ENCODE measurements at places on chromosomes 6 and 20.

DNA sequence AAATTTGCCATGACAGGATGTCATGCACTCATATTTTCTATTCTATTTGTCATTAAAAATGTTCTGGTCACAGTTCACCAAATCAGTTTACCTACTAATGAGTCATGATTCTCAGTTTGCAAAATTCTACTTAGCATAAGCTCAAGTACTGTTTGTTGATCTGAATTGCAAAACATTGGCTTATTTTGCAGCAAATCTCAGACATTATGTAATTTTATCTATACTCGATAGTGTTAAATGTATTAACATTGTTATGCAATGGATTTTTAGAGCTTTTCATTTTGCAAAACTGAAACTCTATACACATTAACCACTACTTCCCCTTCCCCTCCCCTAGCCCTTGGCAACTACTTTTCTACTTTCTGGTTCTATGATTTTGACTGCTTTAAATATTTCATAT, 213.8 kb upstream of the ZFP64 start:
- DNase-seq, result no peak

DNA sequence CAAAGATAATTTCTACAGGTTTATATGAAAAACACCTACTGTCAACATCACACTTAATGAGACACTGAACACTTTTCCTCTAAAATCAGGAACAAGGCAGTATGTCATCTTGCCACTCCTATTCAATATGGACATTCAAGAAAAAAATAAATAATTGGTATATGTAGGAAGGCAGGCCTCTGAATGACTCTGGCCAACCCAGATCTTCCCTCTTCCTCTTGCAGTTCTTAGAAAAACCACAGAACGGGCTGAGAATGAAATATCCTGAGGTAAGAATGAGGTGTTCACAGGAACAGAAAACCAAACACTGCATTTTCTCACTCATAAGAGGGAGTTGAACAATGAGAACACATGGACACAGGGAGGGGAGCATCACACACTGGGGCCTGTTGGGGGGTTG, 1207.2 kb upstream of the CITED2 start:
- no peak for DNase-seq

GRCh38 chr20:45095805-45096238, 5.1 kb downstream of the KCNS1 start:
- DNase-seq, result no peak

GRCh38 chr6:165658395-165659058, 4.5 kb downstream of the PDE10A start:
- DNase-seq, result no peak

DNA sequence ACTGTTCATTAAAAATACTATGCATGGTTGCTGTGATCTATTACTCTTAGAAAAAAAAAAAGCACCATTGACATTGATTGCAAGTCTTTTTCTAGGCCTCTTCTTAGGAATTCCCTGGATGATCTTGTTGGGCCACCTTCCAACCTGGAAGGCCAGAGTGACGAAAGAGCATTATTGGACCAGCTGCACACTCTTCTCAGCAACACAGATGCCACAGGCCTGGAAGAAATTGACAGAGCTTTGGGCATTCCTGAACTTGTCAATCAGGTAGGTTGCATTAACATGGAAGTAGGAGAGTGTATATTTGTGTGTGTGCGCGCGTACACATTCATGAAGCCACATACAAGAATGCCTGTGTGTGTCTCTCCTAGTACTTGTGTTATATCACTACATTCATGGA, 140.4 kb downstream of the NCOA3 start:
- DNase-seq, result no peak

- DNase-seq, result no peak
Measured at GRCh38 chr20:37233548-37234253, 27.9 kb downstream of the GHRH start.

- DNase-seq, result no peak
Measured at GRCh38 chr6:24927985-24928745, 7.6 kb downstream of the RIPOR2 start.

DNA sequence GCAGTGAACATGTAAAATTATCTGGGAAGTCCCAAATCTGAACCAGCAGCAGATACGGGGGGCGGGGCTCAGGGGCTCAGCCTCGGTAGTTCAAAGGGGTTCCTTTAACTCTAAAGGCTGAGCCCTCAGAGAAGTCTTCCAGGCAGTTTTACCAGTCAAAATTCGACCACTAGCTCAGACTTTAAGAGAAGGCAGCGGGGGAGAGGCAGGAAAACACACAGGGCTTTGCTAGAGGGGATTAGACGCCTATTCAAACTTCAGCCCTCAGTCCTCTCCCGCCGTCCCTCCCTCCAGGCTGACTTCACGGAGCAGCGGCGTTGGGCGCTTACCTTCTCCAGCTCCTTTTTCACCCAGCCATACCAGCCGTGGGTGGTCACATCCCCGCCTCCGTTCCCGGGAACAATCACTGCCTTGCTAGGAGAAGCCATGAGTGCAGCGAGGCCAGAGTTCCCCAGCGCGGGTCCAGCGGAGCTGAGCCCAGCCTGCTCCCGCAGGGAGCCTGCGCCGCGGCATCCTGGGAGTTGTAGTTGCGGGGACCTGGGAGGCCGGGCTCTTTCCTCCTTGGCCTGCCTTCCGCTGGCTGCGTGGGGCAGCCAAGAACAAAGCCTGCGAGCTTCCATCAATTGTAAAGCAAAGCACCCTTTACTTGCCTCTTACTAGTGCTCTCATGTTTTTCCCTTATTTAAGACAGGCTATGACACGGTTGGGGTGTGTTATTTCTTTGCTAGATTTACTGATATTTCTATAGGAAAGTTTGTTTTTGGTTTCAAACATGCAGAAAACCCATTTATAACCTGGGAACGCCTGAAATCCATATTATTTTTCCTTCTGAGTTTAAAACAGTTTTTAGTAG, at the start of gene RBBP9:
RBBP9 (minus strand) TSS at position 486 of the 853 bp plus-strand sequence; CDS start at position 428, 58 bp downstream.
- peak; percentile 70 for DNase-seq

DNA sequence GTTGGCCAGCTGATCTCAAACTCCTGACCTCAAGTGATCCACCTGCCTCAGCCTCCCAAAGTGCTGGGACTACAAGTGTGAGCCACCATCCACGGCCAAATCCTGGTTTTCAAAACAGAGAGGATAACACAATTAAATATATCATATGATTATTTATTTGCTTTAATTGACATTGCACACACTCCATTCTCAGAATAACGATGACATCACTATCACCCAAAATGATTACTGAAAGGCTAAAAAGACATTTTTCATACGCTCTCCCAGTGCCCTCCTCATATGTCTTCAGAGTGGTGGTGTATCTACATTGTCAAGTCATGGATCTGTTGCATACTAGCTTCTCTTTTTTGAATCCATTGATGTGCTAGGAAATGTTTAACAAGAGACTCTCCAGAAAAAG, 18.5 kb upstream of the CEP43 start:
- DNase-seq, result no peak

DNA sequence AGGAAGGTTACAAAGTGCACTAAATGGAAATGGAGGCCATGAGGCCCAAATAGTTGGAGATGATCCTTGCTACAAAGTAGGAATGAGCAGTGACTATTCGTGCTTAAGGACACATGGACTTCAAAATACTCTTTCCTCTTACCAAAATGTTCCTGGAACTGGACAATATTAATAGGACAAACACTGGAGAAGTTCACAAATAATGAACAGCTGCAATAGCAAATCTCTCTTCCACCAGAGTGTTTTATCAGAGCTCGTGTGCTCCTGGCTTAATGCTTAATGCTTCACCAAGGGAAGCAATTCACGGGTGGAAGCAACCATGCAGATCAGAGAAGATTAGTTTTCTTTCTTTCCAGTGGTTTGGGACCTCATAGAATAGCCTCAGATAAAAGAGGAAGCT, 435.4 kb downstream of the BCKDHB start:
- no peak for DNase-seq

GRCh38 chr6:128807577-128807976, 75.4 kb upstream of the LAMA2 start:
- no peak for DNase-seq

GRCh38 chr6:117483645-117484016, 1.2 kb downstream of the DCBLD1 start:
- DNase-seq, result no peak

- no peak for DNase-seq
Measured at GRCh38 chr6:50845499-50846143, 26.9 kb downstream of the TFAP2B start.

GRCh38 chr6:154257067-154257466, 99.5 kb downstream of the IPCEF1 start:
- no peak for DNase-seq

GRCh38 chr6:119676961-119677360, 327.4 kb upstream of the MAN1A1 start:
- DNase-seq, result no peak

- DNase-seq, result no peak
Measured at GRCh38 chr20:61295682-61296628, 43.9 kb downstream of the CDH4 start.

DNA sequence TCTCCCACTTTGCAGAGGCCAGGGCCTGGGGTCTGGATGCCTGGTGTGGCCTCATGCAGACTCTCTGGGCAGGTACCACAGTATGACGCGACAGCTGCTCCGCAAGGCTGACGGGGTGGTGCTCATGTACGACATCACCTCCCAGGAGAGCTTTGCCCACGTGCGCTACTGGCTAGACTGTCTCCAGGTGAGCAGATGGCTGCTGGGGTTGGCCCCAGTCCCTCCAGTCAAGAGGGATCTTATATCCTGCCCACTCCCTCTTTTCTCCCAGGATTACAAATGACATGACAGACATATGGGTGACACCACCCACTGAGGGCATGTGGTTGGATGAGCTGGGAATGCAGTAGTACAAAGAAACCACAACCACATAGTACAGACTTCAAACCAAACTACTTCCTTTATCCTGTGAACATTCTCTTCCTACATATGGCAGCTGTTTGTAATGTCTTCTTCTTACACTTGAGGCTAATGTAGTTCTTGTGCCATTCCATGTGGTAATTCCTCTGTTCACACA, 29.9 kb downstream of the RAB44 start:
- no peak for DNase-seq

DNA sequence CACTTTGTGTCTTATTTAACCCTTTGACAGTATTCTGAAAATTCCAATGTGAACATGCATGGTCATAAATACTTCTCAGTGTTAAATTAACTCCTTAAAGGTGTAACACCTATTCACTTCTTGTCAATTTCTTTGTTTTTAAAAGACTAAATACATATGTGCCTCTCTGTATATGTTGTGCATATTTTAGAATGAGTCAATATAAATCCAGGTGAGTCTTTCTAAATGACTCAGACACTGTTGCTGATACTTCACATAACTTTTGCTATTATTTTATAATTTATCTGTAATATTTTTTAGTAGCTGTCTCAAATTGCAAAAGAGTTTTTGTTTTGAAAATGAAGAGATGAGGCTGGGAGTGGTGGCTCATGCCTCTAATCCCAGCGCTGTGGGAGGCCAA, 36.0 kb downstream of the TIAM2 start:
- no peak for DNase-seq

GRCh38 chr20:58020656-58021454, 207.6 kb downstream of the ANKRD60 start:
- no peak for DNase-seq

- DNase-seq, result no peak
Measured at GRCh38 chr20:23436681-23437080, 2.8 kb upstream of the CSTL1 start.

DNA sequence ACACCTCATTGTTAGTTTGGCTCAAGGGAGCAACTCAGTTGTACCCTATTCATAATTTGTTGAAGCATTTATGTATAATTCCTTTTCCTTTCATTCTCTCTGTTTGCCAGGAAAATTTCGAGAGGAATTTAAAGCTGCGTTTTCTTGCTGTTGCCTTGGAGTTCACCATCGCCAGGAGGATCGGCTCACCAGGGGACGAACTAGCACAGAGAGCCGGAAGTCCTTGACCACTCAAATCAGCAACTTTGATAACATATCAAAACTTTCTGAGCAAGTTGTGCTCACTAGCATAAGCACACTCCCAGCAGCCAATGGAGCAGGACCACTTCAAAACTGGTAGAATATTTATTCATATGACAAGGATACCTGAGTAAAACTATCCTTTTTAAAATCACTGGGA, 45.2 kb upstream of the GFRAL start:
- DNase-seq, result no peak

DNA sequence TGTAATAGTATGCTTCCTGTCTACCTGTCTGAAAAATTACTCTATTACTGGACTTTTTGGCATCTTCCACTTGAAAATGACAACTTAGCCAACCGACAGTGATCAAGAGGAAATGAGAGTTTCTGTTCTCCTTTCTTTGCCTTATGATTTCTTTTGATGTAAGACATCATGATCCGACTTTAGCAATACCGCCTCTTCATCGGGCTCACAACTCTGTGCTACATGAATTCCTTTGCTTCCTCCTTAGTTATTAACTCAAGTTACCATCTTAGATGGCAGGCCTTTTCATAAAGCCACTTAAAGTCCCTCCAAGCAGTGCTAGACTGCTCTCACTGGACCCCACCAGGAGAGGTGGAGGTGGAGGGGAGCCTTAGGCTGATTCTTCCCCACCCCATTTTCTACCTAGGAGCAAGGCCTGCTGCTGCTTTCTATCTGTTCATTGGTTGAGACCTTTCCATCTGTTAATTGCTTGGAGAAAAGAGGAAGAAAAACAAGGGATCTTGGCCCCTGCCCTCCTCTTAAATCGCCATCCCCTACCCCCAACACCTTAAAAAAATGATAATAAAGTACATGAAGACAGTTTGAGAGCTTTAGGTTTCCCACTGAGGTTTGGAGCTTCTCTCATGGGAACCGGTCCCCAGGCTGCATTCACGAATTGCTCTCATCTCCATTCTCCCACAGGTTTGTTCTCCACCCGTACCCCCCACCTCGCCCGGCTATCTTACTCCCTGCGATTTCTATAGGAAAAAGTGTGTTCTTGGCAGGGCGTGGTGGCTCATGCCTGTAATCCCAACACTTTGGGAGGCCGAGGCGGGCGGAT, 21.6 kb upstream of the MCM3 start:
- no peak for DNase-seq

- no peak for DNase-seq
Measured at GRCh38 chr6:100691972-100692371, 189.2 kb downstream of the ASCC3 start.

DNA sequence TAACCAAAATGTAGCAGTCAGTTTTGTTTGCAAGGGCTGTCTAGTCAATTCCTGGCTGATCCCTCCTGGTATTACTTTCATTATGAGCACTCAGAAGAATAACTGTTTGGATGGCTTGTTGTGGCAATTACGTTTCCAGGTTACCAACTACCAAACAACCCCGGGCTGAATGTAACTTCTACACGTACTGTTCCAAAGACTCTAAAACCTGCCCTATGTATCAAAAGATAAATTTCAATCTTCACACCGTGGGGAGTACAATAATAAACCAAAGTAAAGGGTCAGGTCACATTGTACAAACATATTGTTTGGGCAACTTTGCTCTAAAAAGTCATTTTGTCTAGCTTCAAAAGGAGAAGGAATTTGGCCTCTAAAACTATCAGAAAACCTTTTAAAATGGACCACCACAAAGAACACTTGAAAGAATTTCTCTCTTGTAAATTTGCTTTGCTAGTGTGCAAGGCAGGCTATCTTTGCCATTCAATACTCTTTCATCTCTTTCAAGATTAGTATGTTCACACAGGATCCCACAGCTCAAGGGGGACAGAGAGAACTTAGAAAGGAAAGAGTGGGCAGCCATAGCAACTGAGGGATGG, 27.6 kb downstream of the DCDC2 start:
- DNase-seq, result no peak

- DNase-seq, result no peak
Measured at GRCh38 chr6:146355521-146356100, 188.0 kb upstream of the RAB32 start.

Data from stimulated activated CD4-positive, alpha-beta T cell treated with anti-CD3 and anti-CD28 coated beads, Interleukin-1b, Interleukin-23, amount 100 ng/mL, for 4 hours (primary cell).